ENCODE measurements at places on chromosomes 3 and 15.
A peak's percentile ranks its signal among the peaks of the same experiment; 100 is the strongest.

GRCh38 chr15:64621056-64621455 lies 154.3 kb downstream of the RBPMS2 start:
- DNase-seq: no peak

- DNase-seq: no peak
Observed at GRCh38 chr3:10329495-10330015, 8.6 kb upstream of the SEC13 start.

- DNase-seq: no peak
Observed at GRCh38 chr3:43638594-43639447, 17.0 kb upstream of the ANO10 start.

- no peak for DNase-seq
Observed at GRCh38 chr3:152518346-152518745, 249.6 kb downstream of the MBNL1 start.

DNA sequence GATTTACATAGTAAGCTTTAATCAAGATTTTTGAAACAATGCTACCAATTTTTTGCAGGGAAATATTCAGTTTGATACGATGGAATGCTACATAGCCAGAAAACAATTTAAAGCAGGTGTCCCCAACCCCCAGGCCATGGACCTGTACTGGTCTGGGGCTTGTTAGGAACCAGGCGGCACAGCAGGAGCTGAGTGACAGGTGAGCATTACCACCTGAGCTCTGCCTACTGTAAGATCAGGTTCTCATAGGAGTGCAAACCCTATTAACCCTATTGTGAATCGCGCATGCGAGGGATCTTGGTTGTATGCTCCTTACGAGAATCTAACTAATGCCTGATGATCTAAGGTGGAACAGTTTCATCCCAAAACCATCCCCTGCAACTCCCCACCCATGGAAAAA lies 322.6 kb upstream of the NECTIN3 start:
- no peak for DNase-seq

- DNase-seq: no peak
Observed at GRCh38 chr3:115381931-115382330, 234.8 kb upstream of the ZBTB20 start.

- DNase-seq: no peak
Observed at GRCh38 chr3:36730966-36731365, 33.4 kb downstream of the DCLK3 start.

DNA sequence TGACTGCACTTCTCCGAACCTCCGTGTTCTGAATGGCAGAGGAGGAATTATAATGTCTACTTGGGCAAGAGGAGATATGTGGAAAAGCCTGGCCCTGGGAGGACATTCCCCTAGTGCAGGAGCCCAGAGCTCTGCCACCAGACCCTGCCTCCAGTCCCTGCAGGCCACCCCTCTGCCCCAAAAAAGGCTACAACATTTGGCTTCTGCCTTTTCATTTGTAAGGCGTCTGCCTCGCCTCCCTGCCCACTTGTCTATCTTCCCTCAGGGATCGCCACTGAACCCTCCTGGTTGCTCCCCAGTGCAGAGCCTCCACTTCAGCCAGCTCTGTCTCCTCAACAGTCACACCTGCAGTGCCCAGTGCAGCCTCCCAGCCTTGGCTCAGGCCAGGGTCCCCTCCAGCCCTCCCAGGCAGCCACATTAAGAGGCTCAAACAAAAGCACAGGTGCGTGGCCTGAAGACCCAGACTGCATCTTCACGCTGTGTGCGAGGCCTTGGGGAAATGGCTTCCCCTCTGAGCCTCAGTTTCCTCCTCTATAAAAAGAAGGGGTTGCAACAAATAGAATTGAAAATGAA lies 125.9 kb upstream of the SMAD3 start:
- no peak for DNase-seq

GRCh38 chr15:100909989-100910955 lies 8.9 kb upstream of the LRRK1 start:
- DNase-seq: no peak

DNA sequence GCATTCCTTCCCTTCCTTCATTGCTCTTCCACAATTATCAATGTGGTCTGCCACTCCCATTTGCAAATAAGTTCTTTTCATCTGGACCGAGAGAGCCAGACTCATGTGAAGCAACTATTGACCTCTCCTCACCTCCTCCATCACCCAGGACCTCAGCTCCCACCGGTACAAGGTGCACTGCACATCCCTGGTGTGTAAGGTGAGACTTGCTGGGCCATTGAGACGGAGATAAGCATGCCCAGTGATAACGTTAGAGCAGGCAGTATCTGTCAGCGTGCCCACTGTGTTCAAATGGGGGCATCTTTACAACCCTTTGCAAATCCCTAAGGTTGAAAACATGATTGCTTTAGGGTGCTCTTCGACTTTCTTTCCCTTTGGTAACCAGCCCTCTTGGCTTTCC lies 154.8 kb downstream of the ADAMTS17 start:
- no peak for DNase-seq

DNA sequence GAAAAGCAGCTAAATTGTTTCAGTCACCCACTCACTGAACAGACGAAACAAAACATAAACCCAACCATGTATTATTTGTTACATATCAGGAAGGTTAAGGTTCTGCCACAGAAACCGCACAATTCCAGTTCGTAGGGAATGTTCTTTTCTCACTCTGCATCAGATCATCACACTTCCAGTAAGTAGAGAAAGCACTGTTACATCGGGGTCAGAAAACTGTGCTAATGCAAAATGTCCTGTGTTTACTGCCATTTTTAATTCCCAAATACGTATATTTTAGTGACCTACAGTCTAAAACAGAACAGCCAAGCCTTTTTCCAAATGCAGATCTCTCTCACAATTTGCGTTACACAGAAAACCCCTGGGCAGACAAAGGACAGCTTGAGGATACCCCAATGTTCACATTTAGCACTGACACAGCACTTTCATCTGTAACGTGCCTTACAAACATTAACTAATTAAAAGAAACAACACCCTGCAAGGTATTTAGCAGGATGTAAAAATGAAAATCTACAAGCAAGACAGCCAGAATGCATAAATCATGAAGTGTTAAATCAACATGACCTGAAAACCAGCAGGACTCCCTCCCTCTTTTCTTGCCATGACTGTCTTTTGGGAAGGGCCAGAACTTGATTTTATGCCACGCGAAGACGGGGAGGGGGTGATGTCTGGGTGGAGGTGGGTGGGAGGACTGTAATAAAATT lies 34.8 kb upstream of the SKIL start:
- no peak for DNase-seq

DNA sequence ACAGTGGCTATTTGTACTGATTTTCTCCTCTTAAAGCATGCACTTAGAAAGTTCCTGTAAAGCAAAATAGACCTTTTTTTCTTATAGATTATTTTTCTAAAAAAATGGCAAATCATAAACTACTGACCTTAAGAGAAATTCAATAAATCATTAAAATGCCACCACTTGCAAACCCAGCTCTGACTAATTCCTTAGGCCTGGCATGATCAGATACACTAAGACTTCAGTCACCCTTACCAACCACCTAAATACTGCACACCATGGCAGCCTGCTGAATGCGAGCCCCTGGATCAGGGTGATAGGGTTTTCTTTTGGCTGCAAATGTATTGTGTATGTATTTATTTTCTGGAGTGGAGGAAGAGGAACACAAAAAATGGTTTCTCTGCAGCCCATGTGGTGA lies 370.6 kb upstream of the TBL1XR1 start:
- no peak for DNase-seq

GRCh38 chr3:8767667-8768363 lies 1.6 kb downstream of the OXTR start:
- DNase-seq: peak; percentile 47

- no peak for DNase-seq
Observed at GRCh38 chr3:98766924-98767323, 3.8 kb downstream of the ST3GAL6 start.

DNA sequence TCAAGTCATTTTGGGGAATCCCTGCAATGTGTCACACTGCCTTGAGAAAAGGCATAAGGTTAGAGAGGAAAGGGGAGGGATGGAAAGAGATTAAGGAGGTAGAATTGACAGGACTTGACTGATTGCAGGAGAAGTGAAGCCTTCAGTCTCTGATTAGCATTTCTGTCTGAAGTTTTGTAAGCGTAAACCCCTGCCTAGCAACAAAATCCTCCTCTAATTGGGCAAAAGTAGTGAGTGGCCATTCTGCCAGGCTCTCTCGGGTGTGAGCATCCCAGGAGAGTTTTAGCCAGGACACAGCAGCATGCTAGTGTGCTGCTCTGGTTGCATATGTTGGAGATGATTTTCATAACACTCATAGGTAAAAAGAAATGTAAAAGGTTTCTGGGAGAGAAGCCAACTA lies 117.0 kb upstream of the MRPL3 start:
- no peak for DNase-seq

- DNase-seq: peak; percentile 89
Observed at GRCh38 chr3:141050576-141051442, at the start of gene SPSB4. Gene SPSB4, plus strand, starts transcription at chr3:141051347. Its CDS starts 14,758 bp downstream, at chr3:141066105.

- no peak for DNase-seq
Observed at GRCh38 chr15:70758790-70759462, 4.4 kb downstream of the UACA start.

GRCh38 chr3:175447521-175447920 lies 588.4 kb downstream of the NAALADL2 start:
- no peak for DNase-seq

DNA sequence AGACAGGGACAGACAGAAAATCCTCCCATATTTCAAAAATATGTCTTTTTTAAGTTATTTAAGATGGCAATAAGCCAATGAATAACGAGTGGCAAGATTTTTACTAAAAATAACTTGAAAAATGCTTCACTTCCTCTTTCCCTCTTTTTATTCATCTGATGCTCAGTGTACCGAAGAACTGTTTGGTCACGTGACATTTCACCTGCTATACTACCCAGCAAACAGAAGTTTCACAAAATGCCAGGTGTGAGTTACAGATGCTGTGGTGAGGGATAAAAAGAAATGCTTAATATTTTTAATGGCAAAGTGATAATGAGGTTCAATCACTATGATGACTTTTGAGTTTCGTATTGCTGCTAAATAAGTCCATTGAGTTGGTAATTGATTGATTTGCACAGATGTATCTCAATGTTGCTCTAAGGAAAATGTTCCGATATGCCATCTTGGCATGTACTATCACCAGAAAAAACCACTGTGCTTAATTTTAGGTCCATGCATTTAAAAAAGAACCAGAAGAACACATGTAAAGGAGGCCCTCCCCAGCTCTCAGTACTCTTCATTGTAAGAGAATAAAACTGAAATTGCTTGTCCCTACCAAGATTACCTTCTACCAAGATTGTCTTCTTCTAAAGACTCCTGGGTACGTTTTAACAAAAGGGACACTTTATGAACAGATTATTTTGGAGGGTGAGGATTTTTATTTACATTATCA lies 26.0 kb upstream of the SEC62 start:
- DNase-seq: no peak

DNA sequence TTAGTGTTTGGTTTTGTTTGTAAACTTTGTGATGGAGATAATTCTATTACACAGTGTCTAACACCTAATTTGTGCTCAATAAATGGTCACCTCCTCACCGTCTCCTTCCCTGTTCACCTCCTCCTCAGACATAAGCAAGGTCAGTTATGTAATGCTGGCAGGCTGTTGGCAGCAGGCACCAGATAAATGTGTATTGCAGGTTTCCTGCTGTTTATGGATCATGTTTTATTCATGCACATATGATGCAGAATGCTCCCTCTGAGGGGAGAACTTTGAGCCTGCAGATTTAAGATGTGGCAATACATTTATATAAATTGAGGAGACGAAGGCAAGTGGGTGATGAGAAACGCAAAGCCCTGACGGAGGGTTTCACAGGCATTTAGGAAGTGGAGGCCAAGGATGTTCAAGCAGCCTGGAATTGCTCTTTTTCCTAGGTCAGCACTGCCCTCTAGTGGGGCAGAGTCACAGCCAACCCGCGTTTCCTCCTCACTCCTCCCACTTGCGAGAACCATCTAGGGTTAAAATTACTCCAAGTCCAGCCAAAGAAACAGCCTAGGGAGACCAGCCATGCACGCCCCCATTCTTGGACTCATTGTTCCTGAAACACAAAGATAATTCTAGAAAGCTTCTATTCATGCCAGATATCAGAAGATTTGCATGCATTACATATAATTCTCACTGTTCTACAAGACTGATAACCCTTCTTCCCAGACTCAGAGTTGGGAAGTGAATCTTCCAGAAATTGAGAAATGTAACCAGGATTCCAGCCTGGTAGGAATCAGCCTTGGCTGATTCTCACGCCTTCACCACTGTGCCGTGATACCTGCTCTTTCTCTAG lies 228.7 kb downstream of the SLCO3A1 start:
- DNase-seq: peak; percentile 14

DNA sequence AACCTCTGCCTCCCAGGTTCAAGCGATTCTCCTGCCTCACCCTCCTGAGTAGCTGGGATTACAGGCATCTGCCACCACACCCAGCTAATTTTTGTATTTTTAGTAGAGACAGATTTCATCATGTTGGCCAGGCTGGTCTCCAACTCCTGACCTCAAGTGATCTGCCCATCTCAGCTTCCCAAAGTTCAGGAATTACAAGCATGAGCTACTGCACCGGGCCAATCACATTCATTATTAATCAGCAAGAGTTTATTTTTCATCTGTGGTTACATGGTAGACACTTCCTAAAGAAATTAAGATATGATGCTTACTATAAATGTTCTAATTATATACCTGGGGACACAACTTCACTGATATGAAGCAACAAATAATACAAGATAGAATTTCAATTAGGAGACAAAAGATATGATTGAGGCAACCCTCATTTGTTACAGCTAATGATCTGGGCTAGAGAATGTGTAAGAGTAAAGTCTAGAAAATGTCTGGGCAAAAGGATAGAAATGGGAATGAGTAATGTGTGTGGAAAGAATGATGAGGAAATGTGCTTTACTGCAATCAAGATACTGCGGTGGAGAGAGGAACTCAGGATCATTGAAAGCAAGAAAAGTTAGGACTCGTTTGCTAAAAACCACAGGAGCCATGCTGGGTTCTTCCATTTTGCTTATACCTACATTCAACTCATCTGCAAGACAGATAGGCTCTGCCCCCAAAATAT lies 366.8 kb downstream of the ZIC1 start:
- DNase-seq: no peak

GRCh38 chr15:53918180-53919079 lies 59.8 kb upstream of the UNC13C start:
- no peak for DNase-seq

- DNase-seq: no peak
Observed at GRCh38 chr3:105653868-105654267, 214.9 kb downstream of the CBLB start.

GRCh38 chr3:53144446-53144845 lies 14.2 kb upstream of the RFT1 start:
- DNase-seq: no peak

GRCh38 chr3:129327510-129327909 lies 48.8 kb downstream of the HMCES start:
- DNase-seq: no peak

Measured in pancreas (tissue), 10 donors.